ENCODE measurements at places on chromosomes 16 and 17. TPM values are rescaled to one million over a fixed set of nuclear protein-coding genes. Genes with fewer than 3 reads are reported as not detected.

OSGIN1 gene
- 0.72 TPM for total RNA-seq

ALDH3A1 gene
- total RNA-seq, result not detected

KARS1 gene
- 296 TPM for total RNA-seq

NAGS gene
- 0.91 TPM for total RNA-seq

CES3 gene
- 6.8 TPM for total RNA-seq

DNA sequence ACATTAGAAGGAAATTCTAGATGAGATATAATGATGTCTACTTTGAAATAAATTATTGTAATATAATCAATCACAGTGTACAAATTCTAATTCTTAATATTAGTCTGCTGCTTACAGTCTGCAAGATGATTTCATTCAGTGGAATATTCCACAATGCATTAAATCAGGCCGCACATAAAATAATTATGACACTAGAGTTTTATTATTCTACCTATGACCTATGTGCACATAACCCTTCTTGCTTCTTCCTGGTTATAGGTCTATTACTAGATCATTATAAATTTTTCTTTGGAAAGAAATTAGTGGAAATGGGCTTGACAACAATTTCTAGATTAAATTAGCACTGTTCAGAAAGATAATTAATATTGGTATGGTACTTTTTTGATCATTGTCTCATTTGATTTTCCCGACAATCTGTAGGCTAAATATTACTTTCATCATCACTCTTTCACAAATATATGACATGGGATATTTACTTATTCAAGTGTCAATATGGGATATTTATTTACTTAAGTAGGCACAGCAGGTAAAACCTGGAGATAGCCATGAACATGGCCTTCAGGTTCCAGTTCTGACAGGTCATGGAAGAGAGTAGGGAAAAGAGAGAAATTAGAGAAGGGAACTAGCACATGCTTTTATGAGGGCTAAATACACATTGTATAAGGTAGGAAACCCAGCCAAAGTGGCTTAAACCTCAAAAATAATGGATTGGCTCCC lies 476.4 kb downstream of the TOX3 start:
- peak; percentile 12 for DNase-seq

DNA sequence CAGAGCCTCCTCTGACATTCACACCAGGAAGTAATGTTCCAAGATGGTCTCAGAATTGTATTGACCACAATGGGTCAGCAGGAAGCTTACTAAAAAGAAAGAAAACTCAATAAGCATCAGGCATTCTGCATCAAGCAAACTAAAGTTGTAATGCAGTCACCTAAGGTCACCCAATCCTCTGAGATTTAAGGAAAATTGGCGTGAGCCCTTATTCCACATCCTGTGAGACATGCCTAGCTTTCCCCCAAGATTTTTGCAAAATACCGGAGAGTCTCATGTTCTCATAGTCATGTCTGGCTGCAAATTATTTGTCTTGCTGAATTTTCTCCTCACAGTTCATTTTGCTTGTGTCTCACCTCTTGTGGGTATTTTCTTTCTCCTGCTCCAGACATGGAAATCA lies 417.1 kb upstream of the SOX9 start:
- no peak for DNase-seq

- no peak for DNase-seq
Measured at GRCh38 chr17:8749616-8750015, 5.0 kb upstream of the CCDC42 start.

DNA sequence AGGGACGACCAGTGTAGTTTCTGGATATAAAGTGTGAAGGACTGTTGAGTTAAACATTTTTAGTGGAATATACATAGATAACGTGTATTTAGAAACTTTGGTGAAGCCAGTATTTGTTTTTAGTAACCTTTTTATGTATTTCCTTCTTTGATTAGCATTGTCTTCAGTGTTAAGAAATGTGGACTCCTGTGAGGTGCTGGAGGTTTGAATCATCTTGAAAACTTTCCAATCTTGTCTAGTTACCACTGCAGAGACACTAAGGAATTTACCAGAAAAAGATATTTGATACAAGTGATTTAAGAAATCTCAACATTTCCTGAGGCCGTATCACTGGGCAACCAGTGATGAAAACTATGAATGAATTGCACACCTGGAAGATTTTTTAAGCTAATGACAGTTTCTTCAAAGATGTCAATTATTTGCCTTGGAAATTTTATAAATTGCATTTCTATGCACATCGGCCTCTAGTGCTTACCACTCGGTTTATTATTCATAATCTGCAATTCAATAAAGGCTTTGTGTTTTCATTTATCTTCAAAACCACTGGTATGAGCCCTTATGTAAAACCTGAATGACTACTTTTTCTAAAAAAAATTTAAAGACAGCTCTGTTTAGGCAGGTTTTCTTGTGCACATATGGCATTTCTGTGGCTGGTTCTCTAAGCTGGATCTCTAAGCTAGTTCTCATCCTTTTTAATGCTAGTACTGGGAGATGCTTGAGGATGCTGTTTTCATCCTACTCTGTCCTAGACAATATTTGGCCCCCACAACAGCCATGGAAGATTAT lies 31.4 kb upstream of the ADCY7 start:
- no peak for DNase-seq

GRCh38 chr17:78289802-78290363 lies 58.5 kb downstream of the TMEM235 start:
- DNase-seq, result peak; percentile 92

- DNase-seq, result no peak
Measured at GRCh38 chr17:17088541-17089525, 46.6 kb downstream of the MPRIP start.

DNA sequence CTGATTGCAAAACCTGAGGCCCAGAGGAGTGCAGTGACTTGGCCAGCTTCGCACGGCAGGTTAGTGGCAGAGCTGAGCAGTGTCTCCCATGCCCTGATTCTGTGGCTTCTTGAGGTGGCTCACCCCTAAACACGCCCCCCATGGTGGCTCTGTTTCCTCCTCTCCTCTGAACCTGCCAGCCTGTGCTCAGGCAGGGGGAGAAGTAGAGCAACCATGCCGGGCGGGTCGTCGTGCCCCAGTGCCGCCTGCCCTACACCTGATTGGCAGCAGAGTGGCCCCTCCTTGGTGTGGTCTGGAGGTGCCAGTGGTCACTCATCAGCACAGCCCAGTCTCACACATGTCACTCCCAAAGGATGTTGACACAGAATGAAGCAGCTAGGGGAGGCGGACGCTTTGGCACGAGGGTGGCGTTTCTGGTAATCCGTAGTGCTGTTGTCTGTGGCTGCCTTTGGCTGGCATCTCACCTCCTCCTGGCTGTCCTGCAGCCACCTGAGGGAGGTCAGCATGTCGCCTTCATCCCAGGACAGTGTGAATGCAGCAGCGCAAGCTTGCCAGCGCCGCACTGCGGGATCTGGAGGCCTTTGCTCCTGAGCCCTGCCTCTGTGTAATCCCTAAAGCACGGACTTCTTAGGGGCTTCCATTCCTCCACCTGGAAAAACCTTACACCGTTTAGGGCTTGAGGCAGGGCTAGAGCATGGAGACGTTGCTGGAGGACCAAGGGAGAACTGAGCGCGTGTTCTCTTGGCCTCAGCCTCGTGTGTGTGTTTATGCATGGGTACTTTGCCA lies 294.7 kb downstream of the SEC14L1 start:
- peak; percentile 68 for DNase-seq

- DNase-seq, result no peak
Measured at GRCh38 chr17:65362826-65363225, 198.6 kb downstream of the AXIN2 start.

GRCh38 chr17:6041246-6041645 lies 28.9 kb upstream of the WSCD1 start:
- no peak for DNase-seq
